ENCODE measurements at places on chromosomes 1 and 21.

GRCh38 chr1:204587621-204588020, 71.4 kb downstream of the MDM4 start:
- DNase-seq, result peak; percentile 5

GRCh38 chr1:167913895-167914496, at the start of gene ADCY10:
TSS of gene ADCY10 (minus strand) at chr1:167914134. CDS start at chr1:167905140, 8,994 bp downstream.
- no peak for DNase-seq

GRCh38 chr1:116104667-116105066, 6.5 kb upstream of the MAB21L3 start:
- DNase-seq, result no peak

DNA sequence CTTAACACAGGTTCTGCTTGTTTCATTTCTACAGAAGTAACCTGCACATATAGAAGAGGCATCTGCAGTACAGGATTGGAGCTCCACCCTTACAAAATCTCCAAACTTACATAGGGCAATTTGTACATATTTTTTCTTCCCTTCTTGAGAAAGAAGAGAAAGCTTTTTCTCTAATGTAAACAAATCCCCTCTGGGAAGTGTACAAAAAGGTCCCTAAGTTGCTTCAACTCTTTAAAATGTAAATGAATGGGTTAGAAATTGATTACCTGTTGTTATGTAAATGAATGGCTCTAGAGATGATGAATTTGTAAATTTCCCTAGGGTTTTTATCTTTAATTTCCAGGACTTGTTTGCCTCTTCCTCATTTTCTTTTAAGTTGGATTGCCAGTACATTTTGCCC, 1183.7 kb downstream of the MRPL39 start:
- DNase-seq, result no peak

- no peak for DNase-seq
These were observed 11.5 kb upstream of the HCRTR1 start for GRCh38 chr1:31605908-31606427.

DNA sequence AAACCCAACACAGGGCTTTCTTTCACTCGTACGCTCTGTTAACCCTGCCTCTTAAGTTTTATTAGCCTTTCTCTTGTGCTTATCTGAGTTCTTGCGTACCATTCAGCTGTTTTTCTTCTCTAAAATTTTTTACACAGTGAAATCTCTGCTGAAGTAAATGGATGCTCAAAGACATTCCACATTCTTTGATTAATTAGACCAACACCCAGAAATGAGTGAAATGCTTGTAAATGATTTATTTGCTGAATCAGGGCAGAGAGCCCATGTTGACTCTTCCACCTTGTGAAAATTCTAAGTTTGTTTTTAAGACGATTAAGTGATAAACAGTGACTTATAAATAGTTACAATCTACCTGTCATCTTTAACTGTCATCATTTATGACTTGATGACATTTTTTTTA, 156.7 kb downstream of the ACTL8 start:
- DNase-seq, result no peak

- DNase-seq, result no peak
These were observed 83.6 kb upstream of the VAV3 start for GRCh38 chr1:108048301-108049177.

- DNase-seq, result no peak
These were observed 133.3 kb upstream of the CHRM3 start for GRCh38 chr1:239253032-239253431.

GRCh38 chr1:226164154-226164553, 22.4 kb downstream of the ACBD3 start:
- no peak for DNase-seq

- peak; percentile 24 for DNase-seq
These were observed 23.1 kb upstream of the ERI3 start for GRCh38 chr1:44377925-44378784.

DNA sequence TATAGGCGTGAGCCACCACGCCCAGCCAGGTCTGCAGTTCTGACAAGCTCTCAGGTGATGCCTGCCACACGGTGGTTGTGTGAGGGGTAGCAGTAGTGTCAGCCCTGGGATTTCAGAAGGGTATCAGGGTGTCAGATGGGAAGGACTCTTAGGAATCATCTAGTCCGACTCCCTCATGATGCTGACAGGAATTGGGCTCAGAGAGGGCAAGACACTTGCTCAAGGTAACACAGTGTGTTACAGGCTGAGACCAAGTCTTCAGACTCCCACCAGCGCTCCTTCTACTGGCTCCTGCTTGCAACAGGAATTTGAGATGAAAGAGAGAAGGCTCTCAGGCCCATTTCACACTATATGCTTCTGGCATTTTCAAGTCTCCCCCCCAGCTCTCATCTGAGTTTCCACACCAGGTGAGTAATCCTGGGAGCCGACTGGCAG, 6.9 kb downstream of the HTR1D start:
- DNase-seq, result no peak

DNA sequence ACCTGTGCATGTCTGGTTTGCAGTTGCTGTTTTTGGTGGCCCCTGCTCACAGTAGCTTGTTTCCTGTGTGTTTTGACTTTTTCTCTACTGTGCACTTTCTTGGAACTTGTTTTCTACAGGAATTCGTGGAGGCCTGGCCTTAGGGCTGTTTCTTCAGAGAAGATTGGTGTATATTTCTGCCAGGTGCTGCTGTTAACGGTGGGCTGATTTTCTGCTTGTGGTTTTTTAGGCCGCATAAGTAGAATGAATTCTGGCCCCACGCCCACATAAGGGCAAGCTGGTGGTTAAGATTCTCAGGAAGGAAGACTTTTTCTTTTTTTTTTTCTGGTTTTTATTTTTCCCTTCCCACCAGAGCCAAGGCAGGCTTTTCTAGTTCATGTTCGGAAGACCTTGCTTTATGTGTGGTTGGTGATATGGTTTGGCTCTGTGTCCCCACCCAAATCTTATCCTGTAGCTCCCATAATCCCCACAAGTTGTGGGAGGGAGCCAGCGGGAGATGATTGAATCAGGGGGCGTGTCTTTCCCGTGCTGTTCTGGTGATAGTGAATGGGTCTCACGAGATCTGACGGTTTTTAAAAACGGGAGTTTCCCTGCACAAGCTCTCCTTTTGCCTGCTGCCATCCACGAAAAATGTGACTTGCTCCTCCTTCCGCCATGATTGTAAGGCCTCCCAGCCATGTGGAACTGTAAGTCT, 71.5 kb upstream of the DISP3 start:
- DNase-seq, result no peak

- DNase-seq, result peak; percentile 63
These were observed 341.0 kb upstream of the NEGR1 start for GRCh38 chr1:72623299-72623708.

GRCh38 chr1:158163000-158163947, 17.4 kb upstream of the CD1D start:
- no peak for DNase-seq

GRCh38 chr1:78718566-78718965, 68.9 kb downstream of the IFI44 start:
- DNase-seq, result no peak

DNA sequence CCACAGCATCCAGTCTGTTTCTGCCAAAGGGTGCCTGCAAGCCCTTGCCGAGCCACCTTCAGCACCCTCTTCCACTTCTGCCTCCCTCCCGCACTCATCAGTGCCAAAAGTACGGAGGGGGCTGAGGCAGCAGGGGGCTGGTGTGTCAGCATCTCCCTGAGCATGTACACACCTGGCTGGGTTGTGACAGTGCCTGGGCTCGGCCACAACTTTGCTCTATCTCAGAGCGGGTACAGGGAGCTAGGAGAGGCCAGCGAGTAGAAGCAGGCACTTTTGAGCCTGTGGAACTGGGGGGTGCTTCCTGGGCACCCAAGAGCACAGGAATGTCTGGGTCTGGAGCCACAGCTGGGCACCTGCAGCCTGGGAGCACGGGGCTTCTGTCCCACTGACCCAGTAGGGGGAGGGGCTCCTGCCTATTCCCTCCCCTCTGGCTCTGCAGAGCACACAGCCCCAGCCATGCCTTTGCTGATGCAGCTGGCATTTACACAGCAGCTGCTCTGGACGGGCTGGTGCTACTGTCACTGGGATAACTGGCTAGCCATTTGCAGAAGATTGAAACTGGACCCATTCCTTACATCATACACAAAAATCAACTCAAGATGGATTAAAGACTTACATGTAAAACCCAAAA, 319.8 kb upstream of the RRP15 start:
- no peak for DNase-seq

DNA sequence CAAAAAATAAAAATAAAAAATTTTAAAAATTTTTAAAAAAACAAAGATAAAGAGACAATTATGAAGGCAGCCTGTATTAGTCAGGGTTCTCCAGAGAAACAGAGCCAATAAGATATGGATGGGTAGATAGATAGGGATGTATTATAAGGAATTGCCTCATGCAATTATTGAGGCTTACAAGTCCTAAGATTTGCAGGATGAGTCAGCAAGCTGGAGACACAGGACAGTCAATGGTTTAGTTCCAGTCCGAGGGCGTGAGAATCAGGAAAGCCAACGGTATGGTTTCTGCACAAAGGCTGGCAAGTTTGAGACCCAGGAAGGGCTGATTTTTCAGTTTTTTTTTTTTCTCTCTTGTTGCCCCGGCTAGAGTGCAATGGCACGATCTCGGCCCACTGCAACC, 24.1 kb upstream of the EIF4G3 start:
- no peak for DNase-seq

DNA sequence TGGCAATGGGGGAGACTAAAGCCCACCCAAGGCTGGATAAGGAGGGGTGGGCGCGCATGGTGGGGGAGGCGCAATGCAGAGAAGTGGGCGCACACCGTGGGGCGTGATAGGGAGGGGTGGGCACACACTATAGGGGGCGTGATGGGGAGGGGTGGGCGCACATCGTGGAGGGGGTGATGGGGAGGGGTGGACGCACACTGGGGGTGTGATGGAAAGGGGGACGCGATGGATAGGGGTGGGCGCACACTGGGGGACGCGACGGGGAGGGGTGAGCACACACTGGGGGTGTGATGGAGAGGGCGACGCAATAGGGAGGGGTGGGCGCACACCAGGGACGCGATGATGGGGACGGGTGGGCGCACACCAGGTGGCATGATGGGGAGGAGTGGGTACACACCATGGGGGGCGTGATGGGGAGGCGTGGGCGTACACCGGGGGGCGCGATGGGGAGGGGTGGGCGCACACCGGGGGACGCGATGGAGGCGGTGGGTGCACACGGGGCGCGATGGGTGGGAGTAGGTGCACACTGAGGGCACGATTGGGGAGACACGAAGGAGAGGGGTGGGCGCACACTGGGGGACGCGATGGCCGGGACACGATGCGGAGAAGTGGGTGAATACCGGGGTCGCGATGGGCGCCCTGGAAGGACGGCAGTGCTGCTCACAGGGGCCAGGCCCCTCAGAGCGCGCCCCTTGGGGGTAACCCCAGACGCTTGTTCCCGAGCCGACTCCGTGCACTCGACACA, 929 bp downstream of the SUMO3 start:
- no peak for DNase-seq

DNA sequence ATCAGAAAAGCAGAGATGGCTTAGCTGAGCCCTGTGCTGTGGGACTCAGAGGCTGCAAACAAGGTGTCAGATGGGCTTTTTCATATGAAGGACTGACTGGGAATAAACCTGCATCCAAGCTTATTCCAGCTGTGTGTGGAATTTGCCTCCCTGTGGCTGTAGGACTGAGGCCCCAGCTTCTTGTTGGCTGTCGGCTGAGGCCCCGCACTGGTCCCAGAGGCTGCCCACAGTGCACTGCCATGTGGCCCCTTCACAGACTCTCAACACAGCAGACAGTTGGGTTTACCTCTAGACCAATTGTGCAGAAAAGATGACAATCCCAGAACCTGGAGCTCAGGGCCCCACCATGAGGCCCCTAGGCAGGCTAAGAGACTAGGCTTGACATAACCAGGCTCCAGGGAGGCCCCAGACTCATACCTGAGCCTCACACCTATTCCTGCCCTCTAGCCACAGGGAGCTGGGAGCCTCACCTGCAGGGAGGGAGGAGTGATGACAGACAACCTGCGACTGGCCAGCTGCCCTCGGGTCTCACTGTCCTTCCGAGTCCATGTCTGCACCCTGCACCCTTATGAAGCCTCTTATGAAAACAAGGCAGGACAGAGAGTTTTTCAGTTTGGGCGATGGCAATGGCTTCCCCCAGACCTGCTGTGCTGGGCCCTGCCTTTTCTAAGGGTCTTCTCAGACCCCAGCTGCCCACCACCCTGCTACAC, 615.5 kb downstream of the NPHP4 start:
- DNase-seq, result no peak

DNA sequence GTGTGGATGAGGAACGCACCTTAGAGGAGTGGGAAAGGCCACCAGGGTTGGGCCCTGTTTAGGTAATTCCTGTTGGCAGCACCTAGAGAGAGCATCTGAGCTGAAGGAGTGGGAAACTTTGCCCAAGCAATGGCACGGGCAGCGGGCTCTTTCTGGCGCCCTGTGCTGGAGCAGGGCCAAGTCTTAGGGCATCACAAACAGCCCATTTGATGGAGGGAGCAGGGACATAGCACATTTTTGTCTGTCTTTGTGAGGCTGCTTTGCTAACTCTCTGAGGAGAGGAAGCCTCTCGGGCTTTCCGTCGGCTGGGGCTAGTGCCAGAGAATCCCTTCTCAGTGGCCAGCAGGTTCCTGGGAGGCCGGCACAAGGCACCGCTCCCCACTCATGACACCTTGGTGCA, 22.5 kb upstream of the CNTN2 start:
- DNase-seq, result no peak

DNA sequence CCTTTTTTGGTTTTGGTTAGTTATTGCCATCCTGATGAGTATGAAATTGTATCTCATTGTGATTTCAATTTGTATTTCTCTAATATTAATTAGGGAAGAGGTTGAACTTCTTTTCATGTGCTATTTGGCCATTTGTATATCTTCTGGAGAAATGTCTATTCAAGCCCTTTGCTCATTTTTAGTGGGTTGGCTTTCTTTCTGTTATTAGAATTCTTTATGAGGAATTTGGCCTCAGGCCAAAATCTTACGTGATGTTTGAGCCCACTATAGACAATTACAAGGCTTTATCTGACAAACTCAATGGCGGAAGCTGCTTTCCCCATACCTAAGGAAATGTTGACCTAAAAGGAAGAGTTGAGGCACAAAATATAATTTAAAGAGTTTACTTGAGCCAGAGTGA, 32.9 kb downstream of the IVNS1ABP start:
- DNase-seq, result no peak

GRCh38 chr1:34290831-34291230, 114.1 kb downstream of the C1orf94 start:
- no peak for DNase-seq

- DNase-seq, result peak; percentile 18
These were observed 28.2 kb downstream of the ATP8B2 start for GRCh38 chr1:154353460-154353904.

DNA sequence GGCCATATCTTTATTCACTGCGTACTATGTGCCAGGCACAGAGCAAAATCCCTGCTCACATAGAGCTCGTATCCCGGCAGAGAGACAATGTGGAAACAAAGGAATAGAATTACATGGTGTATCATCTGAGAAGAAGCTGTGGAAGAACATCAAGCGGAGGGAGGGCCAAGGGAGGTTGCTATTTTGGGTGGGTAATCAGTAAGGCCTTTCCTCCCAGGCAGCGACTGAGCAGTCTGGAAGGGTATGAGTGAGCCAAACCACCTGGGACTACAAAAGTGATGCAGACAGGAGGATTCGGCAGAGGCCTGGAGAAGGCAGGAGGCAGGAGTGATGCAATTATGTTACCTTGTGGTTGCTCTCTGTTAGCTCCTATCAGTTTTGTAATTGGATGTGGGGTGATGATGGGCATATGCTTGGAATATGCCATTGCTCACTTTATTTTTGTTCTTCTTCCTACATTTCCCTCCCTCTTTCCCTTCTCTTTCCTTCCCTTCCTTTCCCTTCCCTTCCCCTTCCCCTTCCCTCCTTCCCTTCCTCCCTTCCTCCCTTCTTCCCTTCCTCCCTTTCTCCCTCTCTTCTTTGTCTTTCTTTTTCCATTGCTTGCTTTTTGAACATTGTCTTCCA, 172.9 kb downstream of the DISC1 start:
- DNase-seq, result no peak
